ENCODE measurements at places on chromosomes 1 and 21.

DNA sequence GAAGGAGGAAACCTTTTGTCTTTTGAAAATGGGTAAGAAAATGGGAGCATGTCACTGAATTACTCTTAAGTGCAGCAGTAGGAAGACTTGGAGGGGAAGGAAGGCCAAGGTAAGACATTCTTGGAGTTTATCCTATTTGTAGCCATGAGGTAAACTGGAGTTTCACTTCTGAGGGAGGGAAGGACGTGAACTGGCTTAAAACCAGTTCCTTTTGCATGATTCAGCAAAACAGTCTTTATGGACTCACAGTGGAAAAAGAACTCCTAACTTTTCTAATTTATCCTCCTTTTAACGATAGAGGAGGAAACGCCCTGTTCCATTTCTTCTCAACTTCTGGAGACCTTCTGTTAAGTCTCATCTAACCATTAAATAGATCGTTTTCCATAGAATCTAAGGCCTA lies 2.5 kb downstream of the PRDX6 start:
- peak; percentile 7 for DNase-seq

DNA sequence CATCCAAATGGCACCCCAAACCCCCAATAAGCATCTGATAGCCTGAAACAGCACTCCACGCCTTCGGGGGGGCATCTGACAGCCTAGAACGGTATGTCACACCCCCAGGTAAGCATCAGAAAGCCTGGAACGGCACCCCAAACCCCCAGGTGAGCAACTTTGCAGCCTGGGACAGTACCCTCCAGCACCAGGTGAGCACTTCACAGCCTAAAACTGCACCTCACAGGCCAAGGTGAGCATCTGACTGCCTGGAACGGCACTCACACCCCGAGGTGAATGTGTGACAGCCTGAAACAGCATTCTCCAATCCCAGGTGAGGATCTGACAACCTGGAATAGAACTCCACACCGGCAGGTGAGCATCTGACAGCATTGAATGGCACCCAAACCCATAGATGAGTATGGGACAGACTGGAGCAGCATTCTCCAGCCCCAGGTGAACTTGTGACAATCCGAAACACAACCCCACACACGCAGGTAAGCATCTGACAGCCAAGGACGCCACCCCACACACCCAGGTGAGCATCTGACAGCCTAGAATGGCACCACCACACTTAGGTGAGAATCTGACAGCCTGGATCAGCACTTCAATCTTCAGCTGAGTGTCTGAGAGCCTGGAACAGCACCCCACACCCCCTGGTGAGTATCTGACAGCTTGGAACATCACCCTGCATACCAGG lies 18.3 kb upstream of the MMEL1 start:
- DNase-seq, result no peak

GRCh38 chr1:65971547-65971946 lies 178.9 kb downstream of the PDE4B start:
- DNase-seq, result no peak

GRCh38 chr1:235246022-235246948 lies 81.7 kb downstream of the ARID4B start:
- DNase-seq, result no peak

DNA sequence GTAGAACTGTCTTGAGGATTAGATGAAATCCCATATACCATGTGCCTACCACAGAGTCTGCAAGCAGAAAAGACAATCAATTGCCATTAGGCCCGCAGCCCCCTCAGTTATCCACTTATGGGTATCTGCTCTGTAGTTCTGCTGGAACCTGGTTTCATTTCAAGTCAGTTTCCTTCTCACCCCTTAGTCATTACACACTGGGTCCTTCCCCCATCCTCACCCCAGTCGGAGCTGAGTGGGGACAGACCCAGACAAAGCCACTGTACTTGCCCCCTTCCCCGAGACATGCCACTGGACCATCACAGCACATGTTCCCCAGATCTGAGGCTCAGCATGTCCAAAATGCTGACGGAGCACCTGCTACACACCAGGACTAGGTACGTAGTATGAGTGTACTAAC lies 21.2 kb downstream of the PGLYRP3 start:
- no peak for DNase-seq

- DNase-seq, result no peak
Measured at GRCh38 chr1:29145739-29146437, 22.2 kb upstream of the TMEM200B start.

DNA sequence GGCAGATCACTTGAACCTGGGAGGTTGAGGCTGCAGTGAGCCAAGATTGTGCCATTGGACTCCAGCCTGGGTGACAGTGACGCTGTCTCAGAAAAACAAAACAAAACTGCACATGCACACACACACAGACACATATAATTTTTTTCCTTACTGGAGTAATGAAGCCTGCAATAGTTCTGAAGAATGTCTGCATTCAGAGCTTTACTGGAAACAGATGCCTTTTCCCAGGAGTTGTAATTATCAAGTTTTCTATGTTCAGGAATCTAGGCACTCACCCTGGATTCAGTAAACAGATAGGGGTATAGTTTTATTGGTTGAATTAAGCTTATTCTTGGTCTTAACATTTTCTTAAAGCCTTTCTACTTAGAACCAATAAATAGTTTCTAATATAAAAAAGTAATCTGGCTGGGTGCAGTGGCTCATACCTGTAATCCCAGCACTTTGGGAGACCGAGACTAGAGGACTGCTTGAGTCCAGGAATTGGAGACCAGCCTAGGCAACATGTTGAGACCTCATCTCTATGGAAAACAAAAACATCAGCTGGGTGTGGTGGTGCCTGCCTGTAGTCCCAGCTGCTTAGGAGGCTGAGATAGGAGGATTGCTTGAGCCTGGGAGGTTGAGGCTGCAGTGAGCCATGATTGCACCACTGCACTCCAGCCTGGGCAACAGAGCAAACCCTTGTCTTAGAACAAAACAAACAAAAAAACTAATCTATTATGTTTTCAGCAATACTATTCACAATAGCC lies 15.8 kb downstream of the SPEN start:
- DNase-seq, result no peak

DNA sequence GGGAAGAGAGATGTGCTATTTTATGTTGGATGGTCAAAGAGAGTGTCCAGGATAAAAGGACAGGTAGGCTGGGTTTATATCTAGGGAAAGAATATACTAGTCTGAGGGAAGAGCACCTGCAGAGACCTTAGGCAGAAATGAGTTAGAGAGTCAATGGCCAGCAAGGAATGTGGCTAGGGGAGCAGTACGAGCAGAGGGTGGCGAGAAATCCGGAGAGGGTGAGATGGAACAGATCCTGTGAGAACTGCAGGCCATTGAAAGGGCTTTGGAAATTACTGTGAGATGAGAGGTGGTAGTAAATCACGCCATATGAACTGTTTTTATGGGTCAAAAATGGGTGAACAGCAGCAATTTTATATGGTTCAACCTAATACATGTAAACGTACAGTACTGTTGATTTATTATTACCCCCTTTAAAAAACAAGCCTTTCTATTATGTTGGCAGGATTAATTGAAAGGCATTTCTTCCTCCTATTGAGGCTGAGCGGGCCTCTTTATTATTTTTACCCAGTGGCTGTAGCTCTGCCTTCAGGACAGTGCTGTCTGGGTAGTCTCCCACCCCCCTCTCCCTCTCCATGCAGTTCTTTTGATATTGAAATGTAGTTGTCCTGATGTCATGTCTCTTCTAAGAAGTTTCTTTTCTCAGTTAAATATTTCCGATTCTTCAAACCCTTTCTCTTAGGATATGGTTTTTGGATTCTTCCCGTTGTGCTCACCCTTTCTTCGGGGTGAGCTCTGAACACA lies 75.2 kb upstream of the CD1D start:
- DNase-seq, result no peak

- DNase-seq, result no peak
Measured at GRCh38 chr1:178941849-178942248, 71.0 kb upstream of the ANGPTL1 start.

- no peak for DNase-seq
Measured at GRCh38 chr1:2868571-2869195, 67.2 kb upstream of the TTC34 start.

DNA sequence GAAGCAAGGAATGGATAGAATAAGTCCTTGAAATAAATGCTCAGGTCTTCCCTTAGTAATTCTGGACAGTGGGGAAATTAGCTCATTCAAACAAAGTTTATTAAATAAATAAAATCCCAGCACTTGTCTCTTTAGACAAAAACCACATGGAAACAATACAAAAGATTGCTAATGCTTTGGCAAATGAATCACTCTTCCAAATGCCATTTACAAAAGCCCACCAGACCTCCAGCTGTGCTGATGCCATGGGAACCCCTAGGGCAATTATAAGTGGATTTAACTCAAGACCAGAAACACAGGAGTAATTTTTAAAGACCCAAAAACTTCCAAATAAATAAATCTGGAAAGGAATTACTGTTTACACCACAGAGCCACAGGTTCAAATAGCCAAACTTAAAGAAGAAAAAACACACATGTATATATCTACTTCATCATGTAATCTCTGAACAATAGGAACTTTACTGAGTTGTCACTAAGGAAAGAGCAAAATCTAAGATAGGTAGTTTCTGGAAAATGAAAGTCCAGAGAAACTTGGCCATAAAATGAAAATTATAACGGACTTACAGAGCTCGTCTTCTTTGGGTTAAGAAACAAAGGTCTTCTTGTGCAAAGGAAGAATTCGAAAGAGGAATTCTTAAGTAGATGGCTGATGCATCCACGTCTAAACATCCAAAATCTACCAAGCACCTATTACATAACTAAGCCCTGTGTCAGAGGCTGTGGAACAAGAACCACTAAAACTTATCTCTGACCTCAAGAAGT lies 399.4 kb downstream of the SMYD3 start:
- no peak for DNase-seq

DNA sequence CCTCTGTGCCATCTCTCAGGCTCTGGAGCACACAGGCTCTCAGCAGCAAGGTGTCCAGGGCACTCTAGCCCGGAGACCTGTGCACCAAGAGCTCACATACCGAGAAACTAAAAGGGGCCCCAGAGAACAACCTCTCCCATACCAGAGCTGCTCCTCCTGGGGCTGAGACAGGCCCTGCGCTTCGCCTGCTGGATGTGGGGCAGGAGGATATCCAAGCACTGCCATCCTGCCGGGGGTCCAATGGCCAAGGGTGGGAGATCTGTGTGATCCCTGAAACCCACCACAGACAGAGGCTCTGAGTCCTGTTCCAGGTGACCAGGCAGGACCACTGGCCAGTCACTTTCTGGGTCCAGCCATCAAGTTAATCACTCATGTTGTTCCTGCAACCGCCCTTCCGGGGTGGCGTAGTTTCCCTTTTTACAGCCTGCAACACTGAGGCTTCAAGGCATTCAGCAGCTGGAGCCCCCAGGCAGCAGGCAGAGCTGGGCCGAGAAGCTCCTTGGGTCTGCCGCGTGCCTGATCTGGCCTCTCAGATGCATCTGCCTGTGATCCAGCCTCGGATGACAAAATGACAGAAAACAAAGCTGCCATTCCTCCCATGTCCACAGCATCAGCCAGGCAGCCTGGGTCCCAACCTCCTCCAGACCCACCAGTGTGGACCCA lies 36.7 kb upstream of the ACTRT2 start:
- no peak for DNase-seq

GRCh38 chr1:180793451-180793850 lies 119.2 kb upstream of the KIAA1614 start:
- peak; percentile 27 for DNase-seq

- no peak for DNase-seq
Measured at GRCh38 chr1:74953622-74954021, 180.6 kb upstream of the LHX8 start.

GRCh38 chr1:219778793-219779369 lies 149.5 kb downstream of the SLC30A10 start:
- no peak for DNase-seq

DNA sequence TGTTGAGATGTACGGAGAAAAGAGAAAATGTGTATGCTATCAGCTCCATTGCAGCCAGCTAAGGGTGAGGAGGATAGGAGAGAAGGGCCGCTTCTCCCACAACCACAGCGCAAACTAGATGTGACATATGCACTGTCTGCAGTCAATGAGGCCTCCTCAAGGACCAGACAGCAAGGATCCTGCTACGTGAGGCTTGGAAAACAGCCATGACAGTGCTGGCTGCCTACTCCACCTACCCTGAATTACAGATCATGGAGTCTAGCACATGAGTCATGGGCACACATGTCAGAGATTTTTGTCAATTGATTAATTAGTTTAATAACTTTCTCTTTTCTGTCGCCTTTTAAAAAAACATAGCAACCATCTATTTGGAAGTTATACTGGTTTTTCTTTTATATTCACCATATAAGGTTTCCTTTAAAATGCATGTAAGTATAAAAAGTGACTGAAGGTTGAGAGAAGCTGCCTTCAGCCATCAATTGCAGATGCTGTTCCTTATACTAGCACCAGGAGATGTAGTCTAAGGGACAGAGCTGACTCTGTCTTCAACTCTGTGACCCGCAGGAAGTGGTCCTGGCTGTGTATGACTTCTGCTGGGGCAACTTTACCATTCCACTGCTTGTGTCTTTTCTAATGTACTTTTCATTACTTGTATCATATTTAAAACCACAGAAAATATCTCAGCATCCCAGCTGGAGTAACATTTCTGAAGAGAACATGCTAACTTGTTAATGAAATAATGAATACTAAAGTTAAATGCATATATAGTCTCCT lies 3.1 kb downstream of the VPS26C start:
- DNase-seq, result peak; percentile 12

DNA sequence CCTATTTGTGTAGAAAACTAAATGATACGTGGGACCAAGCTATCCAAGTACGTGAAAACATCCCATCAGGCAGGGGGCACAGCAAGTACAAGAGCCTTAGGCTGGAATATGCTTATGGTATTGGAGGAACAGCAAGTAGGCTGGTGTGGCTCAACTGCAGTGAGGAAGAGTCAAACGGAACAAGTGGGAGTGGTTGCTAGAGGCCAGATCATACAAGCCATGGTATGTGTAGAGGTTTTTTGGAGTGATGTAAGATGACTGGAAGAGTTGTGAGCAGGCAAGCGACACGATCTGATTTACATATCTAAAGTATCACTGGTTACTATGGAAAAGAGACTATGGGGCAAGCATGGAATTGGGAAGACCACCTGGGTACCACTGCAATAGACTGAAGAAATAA lies 27.8 kb downstream of the ELK4 start:
- DNase-seq, result peak; percentile 66

DNA sequence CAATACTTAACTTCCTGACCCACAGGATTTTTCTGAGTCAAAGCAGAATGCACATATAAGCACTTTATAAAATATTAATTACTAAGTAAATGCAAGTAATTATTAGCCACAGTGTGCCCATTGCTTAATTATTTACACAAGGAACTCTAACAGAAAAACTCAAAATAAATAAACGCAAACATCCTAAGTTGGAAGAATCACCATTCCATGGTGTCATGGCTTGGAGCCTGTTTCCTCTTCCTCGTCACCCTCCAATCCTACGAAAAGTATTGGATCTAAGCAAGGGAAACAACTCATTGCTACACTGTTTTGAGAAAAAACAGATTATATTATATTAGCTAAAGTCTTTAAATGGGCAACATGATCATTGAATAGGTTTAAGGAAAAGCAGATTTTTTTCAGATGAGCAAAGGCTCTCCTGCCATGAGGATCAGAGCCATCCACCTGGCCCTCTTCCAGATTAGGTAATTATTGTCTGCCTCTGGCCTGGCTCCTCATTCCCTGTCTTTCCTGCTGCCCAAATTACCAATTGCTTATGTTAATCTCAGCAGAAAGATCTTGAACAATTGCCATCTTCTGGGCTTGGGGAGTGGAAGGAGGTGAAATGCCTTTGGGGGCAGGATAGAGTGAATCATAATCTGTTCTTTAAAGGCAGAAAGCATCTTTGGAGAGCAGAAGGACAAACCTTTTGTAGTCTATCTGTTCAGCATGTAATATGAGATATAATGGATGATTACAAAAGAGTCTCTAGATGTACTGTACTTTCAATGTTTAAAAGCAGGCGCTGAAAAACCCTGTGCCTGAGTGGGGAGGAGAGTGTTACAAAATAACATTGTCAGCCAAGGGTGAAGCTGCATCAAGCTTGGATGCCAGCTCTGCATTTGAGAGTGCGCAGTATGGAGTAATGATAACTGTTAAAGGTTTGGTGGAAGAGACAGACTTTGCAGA lies 121.2 kb downstream of the DUSP10 start:
- DNase-seq, result no peak
